ENCODE measurements at places on chromosomes 4 and X. TPM values are rescaled to one million over a fixed set of nuclear protein-coding genes. Genes with fewer than 3 reads are reported as not detected.
A peak's percentile ranks its signal among the peaks of the same experiment; 100 is the strongest.

GRCh38 chr4:126956184-126956897 lies 676.4 kb upstream of the INTU start:
- DNase-seq: no peak

- no peak for DNase-seq
These were observed 26.1 kb downstream of the LAMTOR3 start for GRCh38 chr4:99868126-99868596.

GRCh38 chrX:40964008-40964407 lies 121.2 kb upstream of the USP9X start:
- DNase-seq: no peak

DNA sequence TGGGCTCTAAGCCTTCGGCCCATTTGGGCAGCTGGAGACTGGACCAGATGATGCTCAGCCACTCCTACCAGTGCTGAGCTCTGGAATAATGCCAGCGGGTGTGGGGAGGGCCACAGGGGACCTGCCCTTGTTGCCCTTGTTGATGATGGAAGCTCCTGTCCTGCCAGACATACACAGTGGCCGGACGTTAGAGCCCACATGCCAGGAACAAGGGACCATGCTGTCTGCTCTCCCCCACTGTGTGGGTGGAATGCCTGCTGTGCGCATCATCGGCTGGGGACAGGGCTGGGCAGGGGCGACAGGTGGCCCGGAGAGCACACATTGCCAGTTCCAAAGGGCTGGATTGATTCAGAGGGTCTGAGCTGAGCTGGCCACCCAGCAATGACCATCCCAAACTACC lies 2.0 kb downstream of the ABLIM2 start:
- DNase-seq: peak; percentile 53

DNA sequence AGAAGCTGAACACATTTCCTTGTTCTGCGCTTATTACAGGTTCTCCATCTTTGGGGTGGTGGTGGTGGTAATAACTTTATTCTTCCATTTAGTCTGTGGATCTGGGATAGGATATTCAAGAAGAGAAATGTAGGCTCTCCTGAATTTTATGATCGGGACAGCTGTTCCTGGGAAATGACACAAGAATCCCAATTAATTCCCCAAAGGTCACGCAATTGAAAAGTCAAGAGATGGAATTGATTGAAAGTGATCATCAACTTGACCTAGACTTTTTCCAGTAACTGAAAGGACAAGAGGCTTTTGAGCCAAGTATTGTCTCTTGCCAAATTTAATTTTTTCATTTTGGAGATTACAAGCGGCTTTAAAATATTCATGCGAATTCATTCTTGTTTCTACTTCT lies 98.7 kb upstream of the CBLL2 start:
- no peak for DNase-seq

DNA sequence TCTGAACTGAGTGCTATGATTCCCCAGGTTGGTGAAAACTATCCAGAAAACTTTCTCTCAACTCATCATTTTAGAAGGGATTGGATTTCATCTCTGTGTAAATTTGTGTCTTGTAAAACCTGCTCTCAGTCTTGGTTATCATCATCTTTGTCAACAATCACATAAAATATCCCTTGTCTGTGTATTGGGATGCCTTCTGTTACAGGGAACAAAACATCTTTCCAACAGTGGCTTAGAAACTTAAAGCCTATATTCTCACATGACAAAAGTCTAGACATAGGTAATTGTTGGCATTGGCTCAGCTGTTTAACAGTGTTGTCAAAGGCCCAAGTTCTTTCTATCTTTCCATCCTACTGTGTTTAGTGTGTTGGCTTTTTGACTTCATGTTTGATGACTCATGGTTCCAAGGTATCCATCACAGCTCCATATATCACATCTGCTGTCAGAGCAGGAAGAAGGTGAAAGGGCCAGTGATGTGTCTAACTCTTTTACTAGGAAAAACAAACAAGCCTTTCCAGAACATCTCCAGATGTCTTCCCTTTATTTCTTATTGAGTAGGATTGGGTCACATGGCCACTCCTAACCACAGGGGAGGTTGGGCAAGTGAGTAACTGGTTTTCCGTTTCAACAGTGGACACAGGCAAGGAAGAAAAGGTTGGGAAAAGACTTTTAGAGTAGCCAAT lies 65.0 kb downstream of the PHEX start:
- DNase-seq: no peak

GRCh38 chrX:37961118-37961517 lies 45.2 kb upstream of the SYTL5 start:
- DNase-seq: no peak

GRCh38 chr4:85573270-85573669 lies 98.3 kb downstream of the ARHGAP24 start:
- no peak for DNase-seq

- no peak for DNase-seq
These were observed 1282.0 kb downstream of the PCDH7 start for GRCh38 chr4:32002037-32002747.

GRCh38 chrX:629230-630006 lies 1.2 kb upstream of the SHOX start:
- no peak for DNase-seq

- no peak for DNase-seq
These were observed 26.7 kb upstream of the TBC1D19 start for GRCh38 chr4:26557164-26557563.

GRCh38 chr4:124092541-124092984 lies 620.0 kb downstream of the ANKRD50 start:
- no peak for DNase-seq

DNA sequence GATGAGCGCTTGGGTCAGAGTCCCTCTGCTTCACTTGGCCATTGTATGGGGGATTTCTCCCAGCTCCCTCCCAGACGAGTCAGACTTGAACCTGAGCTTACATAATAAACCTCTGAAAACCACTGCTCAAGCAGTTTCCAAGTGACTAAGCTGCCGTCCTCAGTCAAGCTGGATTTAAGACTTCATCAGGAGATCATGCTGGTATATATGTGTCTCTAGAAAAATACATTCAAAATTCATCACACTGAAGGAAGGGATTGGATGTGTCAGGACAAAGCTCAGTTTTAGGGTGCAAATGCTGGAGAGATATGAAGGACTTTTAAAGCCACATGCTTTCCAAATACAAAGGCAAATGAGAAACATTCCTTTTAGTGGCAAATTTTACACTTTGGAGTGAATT lies 114.3 kb downstream of the QDPR start:
- no peak for DNase-seq

GRCh38 chr4:121114756-121115155 lies 42.4 kb upstream of the NDNF start:
- DNase-seq: no peak

- no peak for DNase-seq
These were observed 45.6 kb downstream of the EPHA5 start for GRCh38 chr4:65624651-65625050.

DNA sequence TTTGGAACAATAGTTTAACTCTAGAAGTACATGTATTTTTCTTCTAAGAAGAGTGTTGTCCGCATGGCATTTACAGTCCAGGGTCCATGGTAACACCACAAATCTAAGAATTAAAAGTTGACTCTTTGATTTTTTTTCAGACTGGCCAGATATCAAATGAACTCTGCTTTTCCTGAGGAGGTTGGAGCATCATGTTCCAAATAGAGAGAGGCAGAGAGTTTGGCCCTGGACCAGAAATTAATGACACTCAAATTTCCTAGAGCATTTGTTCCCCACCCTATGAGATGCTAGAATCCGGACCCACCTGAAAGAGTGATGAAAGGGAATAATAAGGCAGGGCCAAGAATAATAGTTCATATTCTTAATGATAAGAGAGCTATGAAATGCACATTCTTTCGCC lies 47.0 kb upstream of the NAP1L5 start:
- DNase-seq: no peak

DNA sequence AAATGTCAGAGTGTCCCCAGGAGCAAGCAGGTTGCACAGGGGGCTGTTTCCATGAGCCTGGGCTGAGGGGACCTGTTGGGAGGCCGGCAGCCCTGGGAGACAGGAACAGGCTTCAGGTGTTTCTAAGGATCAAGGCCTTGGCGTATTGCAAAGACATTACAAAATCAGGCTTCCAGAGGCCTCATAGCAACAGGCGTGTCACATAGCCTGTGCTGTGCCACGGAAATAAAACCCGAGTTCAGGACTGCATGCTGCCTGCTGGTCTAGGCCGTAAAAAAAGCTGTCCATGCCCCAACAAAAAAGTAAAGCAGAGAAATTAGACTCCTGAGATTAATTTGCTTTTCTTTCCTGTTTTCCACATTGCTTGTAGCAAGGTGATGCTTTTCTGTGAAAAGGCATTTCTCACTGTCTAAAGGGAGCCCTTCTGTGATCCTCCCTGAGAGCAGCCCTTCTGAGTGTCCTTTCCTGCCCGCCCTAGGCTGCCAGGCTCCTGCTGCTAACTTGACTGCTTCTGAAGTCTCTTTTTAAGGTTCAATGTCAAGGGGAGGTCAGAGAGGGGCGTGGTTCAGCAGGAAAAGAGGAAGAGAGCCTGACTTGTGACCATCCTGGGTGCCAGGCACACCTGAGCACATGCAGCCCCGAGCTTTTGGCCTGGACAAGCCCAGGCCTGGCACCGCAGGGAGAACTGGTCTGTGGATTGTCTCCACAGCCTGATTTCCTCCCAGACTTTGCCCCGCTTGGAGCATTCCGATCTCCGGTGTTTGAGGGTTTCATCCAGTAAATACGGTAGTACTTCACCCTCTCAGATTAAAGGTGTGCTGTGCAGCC lies 21.3 kb downstream of the SHROOM2 start:
- DNase-seq: no peak

The TFE3 gene
- polyA plus RNA-seq: 23.4 TPM

The CAPN6 gene
- 0.10 TPM for polyA plus RNA-seq

The ARHGEF9 gene
- 50.0 TPM for polyA plus RNA-seq

The TMEM271 gene
- not detected for polyA plus RNA-seq

The SLC9B1 gene
- polyA plus RNA-seq: not detected
